ENCODE measurements at places on chromosomes 7 and 10. TPM values are rescaled to one million over a fixed set of nuclear protein-coding genes. Genes with fewer than 3 reads are reported as not detected.

NUDT1 gene
- total RNA-seq, result 10.6 TPM

- DNase-seq, result no peak
Measured at GRCh38 chr7:33698041-33698440, 207.3 kb upstream of the BMPER start.

- no peak for DNase-seq
Measured at GRCh38 chr10:31615129-31615528, 296.1 kb downstream of the ZEB1 start.

DNA sequence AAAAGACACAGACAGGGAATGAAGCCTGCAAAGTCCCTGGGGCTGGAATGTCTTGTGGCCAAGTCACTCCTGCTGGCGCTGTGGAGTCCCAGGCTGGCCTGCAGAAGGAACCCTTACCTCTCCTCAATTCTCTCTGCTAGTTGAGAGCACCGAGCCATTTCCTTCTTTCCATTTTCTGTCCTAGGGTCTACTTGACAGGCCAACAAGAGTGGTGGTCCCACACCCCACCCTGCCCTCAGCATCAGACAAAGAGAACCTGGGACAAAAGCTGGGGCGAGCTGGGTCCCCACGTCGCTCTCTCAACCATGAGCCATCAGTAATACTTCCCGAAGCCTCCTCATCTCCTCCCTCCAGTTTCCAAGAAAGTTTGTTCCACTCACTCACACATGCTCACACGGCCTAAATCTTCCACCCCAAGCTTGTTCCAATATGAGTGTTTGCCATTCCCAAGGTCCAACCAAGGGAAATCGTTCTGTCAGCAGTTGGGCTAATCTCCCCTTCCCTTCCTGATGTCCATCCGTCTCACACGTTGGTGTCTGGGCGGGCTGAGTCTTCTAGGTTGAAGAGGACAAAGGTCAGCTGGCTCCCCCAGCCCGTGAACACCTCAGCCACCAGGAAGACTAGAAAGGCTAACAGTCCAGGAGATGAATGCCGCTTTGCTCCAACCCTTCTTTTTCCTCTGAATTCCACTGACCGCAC lies 44.3 kb downstream of the CLEC2L start:
- DNase-seq, result no peak

FXYD4 gene
- not detected for total RNA-seq

TMEM270 gene
- total RNA-seq, result not detected
